ENCODE measurements at places on chromosomes 13 and 19. TPM values are rescaled to one million over a fixed set of nuclear protein-coding genes. Genes with fewer than 3 reads are reported as not detected.

The ZNF587B gene
- total RNA-seq: 21.1 TPM

The GPC5 gene
- total RNA-seq: not detected

DNA sequence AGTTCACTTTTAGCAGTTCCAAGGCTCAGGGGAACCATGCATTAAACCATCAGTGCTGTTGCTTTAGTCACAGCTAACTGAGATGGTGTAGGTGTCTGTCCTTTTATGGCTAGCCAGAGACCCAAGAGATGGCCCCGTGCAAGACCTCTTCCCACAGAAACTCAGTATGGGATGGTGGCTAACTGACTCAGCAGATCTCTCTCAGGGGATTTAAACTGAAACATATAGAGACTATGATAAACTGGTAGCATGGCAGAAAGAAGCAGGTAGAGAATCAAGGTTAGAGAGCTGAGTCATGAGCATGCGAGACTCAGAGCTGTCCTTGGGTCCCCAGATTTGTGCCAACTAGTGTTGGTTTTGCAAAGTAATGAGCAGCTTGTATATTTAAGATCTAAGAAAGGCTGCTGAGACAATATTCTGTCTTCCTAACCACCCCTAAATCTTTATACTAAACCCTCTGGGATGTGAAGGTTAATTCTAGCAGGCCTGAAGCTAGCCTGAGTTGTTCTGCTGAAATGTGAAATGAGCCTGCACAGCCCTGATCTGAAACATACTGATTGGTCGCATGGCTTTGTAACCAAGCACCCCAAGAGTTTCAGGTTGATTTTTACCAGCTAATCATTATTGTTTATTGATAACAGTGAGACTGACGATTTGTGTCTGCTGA, 6.5 kb upstream of the SCEL start:
- no peak for DNase-seq

GRCh38 chr19:6721138-6721474, 656 bp upstream of the C3 start:
- DNase-seq: no peak

- no peak for DNase-seq
Measured at GRCh38 chr19:20315543-20315942, 148.5 kb downstream of the ZNF486 start.

DNA sequence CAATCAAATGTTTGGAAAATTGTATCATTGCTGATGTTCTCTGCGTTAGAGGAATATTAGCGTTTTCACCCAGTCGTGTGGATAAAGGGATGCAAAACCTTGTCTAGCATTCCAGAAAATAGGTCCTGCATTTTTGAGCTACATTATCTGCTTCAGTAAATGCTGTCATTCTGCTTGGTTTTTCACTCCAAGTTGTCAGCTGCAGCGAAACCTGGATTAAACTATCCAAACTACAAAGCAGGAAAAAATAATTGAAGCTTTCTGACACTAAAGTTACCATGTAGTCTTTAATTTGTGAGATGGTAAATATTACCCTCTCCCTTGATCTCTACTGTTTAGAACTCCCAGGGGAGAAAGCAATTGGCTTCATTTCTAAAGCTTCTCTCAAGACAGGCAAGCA, 1795.5 kb upstream of the PRR20A start:
- DNase-seq: no peak

DNA sequence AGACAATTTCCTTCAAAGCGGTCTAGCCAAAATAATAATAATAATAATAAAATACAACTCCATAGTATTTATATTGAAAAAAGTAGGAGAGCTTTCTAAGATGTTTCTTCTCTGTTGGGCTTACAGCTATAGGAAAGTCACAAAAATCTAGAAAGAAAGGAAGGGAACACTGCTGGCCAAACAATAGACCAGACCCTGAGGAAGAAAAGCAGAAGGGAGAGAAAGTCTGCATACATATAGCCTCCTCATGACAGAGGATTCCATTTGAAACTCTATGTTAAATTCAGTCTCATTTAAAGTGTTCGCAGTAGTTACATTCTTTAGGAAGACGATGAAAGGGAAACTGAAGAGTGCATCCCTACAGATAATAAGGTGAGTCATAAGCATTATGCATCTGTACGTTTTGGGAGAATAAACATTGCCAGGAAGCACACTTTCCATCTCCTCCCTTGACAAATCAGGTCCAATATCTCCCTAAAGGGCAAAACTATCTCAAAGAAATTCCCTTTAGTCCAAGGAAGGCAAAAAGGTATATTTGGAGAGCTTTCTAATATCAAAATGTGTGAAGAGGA, 86.5 kb downstream of the PCDH9 start:
- no peak for DNase-seq

DNA sequence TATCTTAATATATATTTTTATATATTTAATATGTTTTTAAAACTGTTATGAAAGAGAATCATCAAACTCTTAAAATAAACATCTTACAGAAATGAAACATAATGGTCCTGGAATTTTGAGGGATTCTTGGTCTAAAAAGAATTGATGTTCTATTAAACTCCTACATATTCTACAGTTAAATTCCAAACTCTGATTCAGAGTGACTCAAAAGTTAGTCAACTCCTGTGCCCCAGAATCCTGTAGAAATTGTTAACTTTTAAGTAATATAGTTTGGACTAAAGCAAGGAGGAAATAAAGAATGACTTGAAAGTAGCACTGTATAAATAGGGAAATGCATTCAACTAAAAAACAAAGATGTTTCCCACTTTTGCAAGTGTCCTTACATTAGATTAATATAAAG, 47.7 kb downstream of the FNDC3A start:
- DNase-seq: no peak

GRCh38 chr13:109529964-109530363, 256.4 kb downstream of the IRS2 start:
- DNase-seq: no peak

All from mucosa of descending colon (tissue), 3 donors.